Activated T-cell treated with anti-CD3 and anti-CD28 coated beads, Interleukin-2, amount 50 U/mL, for 4 hours (primary cell): ENCODE measurements at places on chromosomes 4 and X. TPM values are rescaled to one million over a fixed set of nuclear protein-coding genes. Genes with fewer than 3 reads are reported as not detected.
A peak's percentile ranks its signal among the peaks of the same experiment; 100 is the strongest.

AREG gene
- total RNA-seq, result 0.73 TPM

ASB12 gene
- not detected for total RNA-seq

HMX1 gene
- total RNA-seq, result not detected

FRMPD3 gene
- not detected for total RNA-seq

GABRG1 gene
- not detected for total RNA-seq

SPON2 gene
- total RNA-seq, result 2.1 TPM

NEIL3 gene
- total RNA-seq, result 0.58 TPM

ARHGAP36 gene
- total RNA-seq, result not detected

RAI2 gene
- total RNA-seq, result 1.1 TPM

SYTL5 gene
- not detected for total RNA-seq

STS gene
- total RNA-seq, result 2.4 TPM

GSX2 gene
- total RNA-seq, result not detected

- DNase-seq, result no peak
Observed at GRCh38 chr4:108219998-108220397, 51.3 kb upstream of the LEF1 start.

GRCh38 chrX:43386875-43387274, 269.2 kb upstream of the MAOA start:
- no peak for DNase-seq

DNA sequence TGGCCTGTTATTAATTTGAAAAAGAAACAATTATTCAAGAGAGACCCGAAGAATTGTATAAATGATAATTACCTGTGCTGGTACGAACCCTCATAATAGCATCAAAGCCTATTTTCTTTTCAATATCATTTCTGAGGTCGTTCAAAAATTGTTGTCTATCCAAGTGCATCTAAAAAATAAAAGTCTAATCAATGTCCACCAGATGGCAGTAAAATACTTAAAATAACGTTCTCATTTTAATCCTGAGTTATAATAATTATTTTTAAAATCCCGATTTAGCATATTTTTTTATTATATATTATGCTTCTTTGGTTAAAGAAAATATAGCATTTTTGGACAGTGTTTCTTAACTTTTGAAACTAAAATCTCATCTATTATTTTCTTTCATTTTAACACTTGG, 55.7 kb downstream of the METTL14 start:
- DNase-seq, result no peak

DNA sequence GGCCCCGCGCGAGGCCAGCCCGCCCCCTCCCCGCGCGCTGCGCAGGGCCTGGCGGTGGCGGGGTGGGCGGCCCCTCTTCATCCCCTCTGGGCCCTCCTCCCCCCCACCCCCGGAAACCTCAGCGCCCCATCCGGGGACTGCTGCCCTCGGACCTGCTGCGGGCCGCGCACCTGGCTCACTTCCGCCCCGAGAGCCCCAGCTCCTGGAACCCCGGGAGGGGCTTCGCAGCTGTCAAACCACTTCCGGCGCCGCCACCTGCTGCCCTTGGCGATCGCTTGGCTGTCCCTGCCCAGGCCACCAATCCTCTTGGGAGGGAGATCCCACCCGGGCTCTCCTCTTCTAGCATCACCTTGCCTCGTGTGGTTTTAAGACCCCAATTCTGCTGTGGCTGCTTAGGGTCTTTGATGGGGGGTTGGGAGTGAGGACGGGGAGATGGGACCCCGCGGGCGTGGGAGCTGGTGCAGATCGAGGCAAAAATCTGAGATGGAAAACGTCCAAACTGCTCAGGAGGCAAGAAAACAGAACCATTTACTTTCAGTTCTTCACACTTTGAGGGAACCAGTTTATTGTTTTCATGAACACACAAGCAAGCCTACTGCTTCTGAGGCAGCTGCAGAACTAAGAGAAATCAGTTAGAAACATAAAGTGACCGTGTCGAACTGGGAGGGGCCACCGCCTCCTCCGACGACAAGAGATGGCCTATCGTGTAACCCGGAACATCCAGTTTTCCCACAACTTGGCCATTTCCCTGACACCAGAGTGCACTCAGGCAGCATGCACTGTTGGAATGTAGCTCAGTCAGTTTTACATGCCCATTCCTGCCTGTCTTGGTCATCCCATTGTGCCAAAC, 754 bp downstream of the MTMR1 start:
- peak; percentile 43 for DNase-seq

DNA sequence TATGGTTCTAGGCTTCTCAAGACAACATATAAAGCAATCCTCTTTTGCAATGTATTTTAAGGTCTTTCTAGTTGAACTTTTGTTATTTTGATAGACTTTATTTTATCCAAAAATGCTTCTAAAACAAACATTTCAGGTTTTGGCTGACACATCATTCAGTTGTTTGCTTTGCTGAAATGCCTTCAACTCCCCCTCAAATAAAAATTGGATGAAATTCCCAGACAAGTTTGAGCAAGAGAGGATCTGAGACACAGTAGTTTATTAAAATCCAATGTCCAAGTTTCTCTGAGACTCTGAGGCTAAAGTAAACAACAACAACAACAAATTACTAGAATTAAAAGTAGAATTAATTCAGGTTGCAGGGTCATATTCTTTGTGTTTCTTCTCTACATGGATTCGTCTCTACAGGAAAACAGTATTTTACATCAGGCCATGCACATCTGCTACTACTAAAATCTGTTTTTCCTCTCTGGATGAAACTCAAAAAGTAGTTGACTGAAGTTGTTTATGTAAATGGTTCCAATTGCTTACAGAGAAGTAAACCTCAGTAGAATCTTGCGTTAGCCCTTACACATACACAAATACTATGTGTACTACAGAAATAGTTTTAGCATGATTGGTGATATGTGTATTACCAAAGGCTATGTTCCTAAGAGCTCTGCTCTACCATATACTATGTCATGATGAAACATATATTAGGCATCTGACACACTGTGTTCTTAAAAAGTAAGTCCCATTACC, 64.9 kb downstream of the PRSS12 start:
- DNase-seq, result no peak

DNA sequence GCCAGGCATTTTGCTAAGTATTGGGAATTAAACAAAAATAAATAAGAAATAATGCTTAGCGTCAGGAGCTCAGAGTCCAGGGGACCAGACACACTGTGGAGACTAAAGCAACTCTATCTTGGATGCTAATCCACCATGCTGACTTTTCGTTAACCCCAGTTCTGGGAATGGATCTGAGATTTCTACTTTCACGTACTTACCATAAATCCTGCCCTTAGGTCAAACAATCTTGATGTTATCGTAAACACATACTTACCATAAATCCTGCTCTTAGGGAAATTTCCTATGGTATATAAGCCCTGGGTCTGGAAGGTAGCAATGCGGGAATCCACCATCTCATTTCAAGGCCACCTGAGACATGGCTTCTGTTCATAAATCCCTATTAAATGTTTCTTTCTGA, 204.5 kb upstream of the IGFBP7 start:
- no peak for DNase-seq

DNA sequence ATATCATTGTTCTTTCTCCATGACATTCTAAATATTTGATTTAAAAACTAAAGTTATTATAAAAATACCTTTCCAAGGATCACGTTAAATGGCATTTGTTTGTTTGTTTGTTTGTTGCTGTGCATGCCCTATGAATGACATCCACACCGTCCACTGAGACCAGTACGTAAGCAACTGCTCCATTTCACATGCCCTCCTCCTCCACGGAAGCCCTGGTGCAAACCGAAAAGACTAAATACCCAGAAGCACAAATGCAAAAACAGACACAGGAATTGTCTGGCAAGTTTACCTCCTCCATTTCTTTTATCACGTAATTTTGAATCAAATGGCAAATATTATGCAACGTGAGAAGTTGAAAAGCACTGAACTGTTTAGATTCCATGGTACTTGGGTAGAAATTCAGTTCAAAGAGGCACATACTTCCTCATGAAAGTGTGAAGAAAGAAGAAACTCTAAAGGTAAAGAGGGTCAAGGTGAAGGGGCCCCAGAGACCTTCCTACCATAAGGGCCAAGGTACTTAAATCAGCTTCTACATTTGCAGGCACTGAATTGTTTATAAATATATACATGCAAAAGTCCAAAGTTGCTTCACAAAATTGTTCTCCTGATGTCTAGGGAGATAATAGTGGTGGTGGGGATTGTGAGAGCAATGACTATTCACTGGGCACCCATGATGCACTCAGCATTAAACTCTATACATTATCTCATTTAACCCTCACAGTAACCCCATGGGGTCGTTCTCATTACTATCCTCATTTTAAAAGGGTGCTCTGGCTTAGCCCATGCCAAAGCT, 23.4 kb downstream of the IRF2 start:
- no peak for DNase-seq

DNA sequence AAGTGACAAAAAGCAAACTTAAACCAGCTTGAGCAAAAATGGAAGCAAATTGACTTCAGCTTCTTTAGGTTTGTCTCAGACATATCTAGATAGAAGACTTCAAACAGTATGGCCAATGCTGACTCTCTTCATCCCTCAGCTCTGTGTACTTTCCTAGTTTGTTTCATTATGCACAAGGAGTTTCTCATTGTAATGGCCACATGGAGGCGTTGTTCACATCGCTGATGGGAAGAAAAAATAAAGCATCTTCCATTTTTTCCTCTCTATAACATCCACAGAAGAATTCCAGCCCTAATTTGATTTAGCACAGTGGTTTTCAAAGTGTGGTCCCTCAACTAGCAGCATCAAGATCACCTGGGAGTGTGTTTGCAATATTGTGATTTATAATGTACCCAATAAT, 397.5 kb upstream of the PRKX start:
- DNase-seq, result no peak

DNA sequence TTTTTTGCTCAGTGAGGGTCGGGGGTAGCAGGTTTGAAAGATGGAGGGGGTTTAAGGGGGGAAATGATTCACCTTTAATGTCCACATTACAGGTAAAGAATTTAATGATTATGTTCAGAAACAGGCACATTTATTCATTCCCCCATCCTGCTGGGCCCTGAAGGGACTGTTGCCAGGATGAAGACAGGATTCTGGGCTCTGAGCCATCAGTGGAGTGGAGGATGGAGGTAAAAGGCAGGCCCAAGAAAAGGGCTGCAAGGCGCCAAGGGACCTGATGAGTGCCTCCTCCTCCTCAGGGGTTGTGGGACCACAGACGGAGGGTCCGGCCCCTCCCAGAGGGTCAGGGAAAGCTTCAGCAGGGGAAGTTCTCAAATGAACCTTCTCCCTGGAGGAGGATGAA, 40.4 kb upstream of the PROM1 start:
- no peak for DNase-seq

GRCh38 chr4:38603652-38604051, 60.3 kb upstream of the KLF3 start:
- DNase-seq, result no peak

GRCh38 chrX:68880846-68881552, 52.2 kb downstream of the EFNB1 start:
- DNase-seq, result no peak

DNA sequence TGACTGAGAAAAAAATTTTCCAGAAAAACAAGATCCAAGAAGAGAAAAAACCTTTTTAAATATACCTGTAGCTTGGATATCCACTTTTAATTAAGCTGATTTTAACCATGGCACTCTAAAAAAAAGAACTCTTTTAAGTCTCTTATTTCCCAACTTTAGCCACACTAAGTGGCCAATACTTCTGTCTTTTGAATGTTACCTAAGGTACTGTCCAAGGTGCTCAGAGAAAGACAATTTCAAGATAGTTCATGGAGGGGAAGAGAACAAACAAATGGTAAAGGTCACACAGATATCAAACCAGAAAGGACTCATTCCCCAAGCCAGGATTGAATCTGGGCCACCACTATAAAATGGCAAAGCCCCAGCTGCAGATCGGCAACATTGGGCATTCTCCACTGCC, 10.1 kb downstream of the NLRP2B start:
- DNase-seq, result no peak

DNA sequence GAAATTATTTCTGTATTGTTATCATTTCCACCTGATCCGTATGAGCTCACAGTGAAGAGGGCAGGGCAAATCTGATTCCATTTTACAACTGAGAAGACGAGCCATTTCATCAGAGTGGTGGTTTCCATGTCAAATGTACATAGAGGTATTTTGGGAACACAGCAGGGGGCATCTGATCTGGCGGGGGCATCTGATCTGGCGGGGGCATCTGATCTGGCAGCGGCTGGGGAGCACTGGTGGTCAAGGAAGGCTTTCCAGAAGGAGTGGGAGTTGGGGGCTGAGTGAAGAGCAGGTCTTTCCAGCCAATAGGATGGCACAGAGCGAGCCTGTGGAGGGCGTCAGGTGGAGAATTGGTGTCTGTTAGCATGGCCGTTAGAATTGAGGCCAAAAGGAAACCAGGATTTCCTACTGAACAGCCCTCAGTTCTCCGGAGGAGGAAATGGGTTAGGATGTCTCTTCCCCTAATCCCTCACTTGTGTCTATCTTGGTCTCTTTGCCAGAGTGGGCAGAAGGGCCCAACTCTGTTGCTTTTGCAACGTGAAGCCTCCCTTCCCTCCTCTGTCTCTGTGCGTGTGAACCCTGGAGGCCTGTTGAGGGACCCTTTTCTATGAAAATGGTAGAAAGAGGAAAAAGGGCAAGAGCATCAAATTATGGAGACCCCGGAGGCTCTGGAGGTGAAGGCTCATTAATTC, 41.3 kb downstream of the RHOH start:
- no peak for DNase-seq

- no peak for DNase-seq
Observed at GRCh38 chrX:22246620-22247019, 26.1 kb upstream of the CBLL2 start.

GRCh38 chr4:119152741-119153140, 17.1 kb downstream of the MYOZ2 start:
- no peak for DNase-seq

- DNase-seq, result no peak
Observed at GRCh38 chrX:81378560-81378959, 176.7 kb downstream of the SH3BGRL start.

DNA sequence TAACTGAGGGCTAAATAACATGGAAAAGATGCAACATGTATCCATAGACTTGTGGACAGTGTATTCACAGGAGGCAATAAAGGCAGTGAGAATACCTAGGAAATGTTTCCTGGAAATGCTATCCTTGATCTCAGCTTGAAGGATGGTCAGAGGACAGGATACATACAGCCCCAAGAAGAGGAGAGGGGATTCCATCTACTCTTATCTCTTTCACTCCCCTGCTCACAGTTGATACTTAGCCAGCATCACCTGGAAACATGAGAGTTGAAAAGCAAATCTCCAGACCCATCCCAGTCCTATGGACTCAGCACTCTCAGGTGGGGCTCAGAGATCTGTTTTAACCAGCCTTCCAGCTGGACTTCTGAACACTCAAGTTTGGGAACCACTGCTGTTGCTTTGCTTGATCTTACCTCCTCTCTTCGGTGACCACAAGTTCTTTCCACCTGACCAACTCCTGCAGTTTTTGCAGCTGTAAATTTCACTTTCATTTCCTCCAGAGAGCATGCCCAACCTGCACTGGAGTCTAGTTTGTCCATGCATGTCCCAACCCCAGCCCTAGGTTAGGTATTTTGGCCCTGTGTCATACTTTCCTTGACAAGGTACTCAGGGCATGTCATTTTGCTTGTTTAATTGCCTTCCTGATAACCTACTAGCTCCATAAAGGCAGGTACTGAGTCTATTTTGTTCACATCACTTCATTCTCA, 10.4 kb downstream of the RELL1 start:
- DNase-seq, result no peak
